Forelimb muscle (tissue), 1 donor: ENCODE measurements at places on chromosomes 16 and 17. TPM values are rescaled to one million over a fixed set of nuclear protein-coding genes. Genes with fewer than 3 reads are reported as not detected.

The RUNDC3A gene
- 2.0 TPM for polyA plus RNA-seq

The EFNB3 gene
- 4.4 TPM for polyA plus RNA-seq

The ETV4 gene
- polyA plus RNA-seq: 5.4 TPM

The AIPL1 gene
- not detected for polyA plus RNA-seq

The NEUROD2 gene
- 0.05 TPM for polyA plus RNA-seq

The SLC12A3 gene
- polyA plus RNA-seq: 0.11 TPM

The GPR142 gene
- 0.20 TPM for polyA plus RNA-seq

The IRF8 gene
- polyA plus RNA-seq: 5.4 TPM

The GJC1 gene
- polyA plus RNA-seq: 19.8 TPM

- no peak for DNase-seq
These were observed 48.8 kb downstream of the HSD17B2 start for GRCh38 chr16:82083710-82084353.

- DNase-seq: no peak
These were observed 2.6 kb upstream of the CCL22 start for GRCh38 chr16:57355898-57356414.

- no peak for DNase-seq
These were observed 933 bp downstream of the CCR7 start for GRCh38 chr17:40564195-40564882.

DNA sequence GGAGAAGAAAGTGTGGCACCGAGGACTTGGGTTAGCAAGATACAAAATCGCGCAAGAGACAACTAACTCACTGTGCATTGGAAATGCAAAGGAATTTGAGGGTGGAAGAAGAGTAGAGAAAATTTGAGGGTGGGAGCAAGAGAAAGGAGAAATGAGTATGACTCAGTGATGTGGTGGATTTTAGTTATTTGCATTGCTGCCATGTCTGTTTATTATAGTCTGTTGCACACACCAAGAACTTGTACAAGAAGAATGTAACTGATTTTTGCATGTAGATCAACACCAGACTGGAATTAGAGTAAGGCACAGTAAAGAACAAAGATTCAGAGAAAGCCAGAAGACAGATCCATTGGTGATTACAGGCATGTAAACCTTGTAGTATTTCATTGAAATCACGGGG lies 71.6 kb upstream of the SMIM36 start:
- DNase-seq: no peak

GRCh38 chr16:84699147-84699711 lies 571 bp upstream of the USP10 start:
- no peak for DNase-seq

GRCh38 chr16:74679983-74680382 lies 13.3 kb upstream of the RFWD3 start:
- DNase-seq: no peak

- DNase-seq: no peak
These were observed 28.6 kb downstream of the DCAKD start for GRCh38 chr17:45022655-45023339.

DNA sequence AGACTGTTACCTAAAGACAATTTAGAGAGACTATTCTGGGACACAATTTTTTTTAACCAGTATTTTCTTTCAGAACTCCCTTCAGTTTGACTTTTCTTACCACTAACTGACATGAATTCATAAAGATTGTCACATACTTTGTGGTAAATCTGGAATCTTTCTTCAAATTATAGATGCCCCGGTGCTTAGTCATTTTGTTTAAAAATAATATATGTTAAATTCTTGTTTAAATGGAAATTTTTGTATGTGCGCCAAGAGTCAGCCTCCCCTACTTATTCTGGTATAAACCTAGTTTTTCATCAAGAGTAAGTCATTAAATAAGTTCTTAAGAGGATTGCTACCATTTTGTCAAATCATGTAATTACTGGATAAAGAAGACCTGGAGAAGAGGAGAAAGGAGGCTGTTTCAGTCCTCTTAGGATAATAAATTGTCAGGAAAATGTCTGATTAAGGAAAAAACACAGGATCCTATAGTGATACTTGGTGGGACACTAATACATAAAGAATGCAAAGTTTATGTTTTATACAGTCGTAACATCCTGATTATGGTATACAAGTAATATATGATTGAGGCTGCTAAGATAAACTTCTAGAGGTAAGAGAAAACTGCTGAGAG lies 424.4 kb downstream of the PMP22 start:
- no peak for DNase-seq

DNA sequence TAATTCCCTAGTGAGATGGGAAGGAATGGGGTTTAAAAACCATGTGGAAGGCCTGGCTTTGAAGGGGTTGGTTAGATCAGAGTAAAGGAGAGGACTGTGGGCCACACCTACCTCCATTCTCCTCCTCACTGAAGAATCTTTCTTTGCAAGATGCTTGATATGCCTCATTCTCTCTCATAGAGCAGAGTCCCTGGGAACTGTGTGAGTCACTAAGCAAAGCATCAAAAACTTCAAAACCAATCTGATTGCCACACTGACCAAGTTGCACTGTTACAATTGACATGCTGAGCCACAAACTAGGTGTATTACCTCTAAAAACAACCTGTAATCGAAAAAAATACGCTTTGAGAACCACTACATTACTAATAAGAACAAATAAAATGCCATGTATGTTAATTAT lies 2.0 kb downstream of the TUBD1 start:
- DNase-seq: no peak

DNA sequence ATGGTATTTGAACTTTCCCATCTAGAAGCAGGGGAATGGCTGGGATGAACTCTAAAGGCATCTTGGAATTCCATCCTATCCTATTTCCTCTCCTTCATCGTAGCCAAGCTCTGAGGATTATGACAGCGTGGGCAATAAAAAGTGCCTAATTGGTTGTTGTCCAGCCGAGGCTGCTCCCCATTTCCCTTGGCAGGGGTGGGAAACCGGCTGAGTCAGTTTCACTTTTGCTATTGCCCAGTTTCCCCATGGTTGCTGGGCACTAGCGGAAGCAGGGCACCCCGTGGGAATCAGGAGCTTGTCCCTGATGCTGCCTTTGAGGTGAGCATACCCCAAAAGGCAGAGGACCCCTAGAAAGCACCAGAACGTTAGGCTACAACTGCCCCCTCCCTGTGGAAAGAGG lies 13.8 kb upstream of the SP2 start:
- DNase-seq: no peak

GRCh38 chr16:81143921-81144471 lies 47.8 kb upstream of the GCSH start:
- no peak for DNase-seq

GRCh38 chr17:48052956-48053757 lies 5.0 kb downstream of the NFE2L1 start:
- no peak for DNase-seq

- DNase-seq: no peak
These were observed 68.8 kb upstream of the FBXO47 start for GRCh38 chr17:39036009-39036408.

DNA sequence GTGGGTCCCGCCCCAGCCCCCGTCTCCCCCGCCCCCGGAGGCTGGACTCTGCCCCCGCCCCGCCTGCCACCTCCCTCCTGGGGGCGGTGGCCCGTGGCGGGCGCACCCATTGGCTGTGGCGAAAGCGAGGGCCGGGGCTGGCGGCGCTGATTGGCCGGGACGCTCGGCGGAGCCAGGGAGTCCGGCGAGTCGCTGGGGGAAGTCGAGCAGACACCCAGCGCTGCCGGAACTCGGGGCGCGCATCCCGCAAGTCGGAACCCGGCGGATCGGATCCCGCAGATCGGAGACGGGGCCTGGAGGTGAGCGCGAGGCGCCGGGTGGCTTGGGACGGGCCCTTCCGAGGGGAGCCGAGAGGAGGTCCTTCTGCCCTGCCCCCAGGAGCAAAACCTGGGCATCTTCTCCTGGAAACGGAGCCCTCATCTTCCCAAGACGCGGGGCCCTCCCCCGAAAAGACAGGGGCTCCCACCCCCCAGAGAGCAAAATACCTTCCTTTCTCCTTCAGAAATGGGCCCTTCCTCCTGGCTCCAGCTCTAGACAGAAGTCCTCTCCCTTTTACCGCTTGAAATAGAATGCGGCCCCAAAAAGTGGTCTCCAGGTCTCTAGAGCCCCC lies at the start of gene ABAT:
Gene ABAT, plus strand, starts transcription at position 205 of the 610 bp plus-strand sequence. CDS start 61,123 bp downstream, outside the sequence.
- DNase-seq: peak; percentile 44

DNA sequence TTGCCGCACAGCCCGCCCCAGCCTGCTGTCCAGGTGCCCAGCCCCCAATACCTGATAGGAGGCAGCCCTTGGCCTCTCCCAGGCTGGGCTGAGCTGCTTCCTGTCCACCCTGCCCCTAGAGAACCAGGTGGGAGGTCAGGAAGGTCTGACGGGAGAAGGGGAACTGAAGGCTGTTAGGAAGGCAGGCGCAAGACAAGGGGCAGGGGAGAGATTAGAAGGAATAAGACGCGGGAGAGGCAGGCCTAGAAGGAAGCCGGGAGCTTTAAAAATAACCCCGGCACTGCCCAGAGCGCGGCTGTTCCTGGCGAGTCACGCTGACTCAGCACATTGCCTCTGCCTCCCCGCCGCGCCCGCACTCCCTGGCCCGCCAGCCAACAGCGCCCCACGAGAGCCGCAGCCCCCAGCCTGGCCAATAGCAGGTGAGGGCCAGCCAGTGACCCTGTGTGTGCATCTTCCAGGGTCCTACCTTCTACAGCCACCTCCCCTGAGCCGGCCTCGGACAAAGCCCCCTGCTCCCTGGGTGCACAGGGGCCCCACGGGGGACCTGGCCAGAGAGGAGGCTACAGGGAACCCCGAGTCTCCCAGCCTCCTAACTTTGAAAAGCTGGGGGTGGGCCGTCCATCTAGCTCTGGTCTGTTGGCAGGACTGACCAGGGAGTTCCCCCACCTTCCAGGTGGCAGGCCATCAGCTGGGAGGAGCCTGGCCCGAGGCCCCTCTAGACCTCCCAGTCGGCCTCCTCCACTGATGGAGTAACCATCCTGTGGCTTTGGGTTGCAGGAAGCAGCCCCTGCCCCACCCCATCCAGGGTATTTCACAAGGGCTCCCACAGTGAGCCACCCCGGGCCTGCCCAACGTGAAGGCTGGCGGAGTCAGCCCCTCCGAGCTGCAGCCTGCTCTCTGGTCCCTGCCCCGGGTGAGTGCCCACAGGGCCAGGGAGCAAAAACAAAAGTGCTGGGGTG lies 4.0 kb downstream of the MAFG start:
- DNase-seq: no peak

- no peak for DNase-seq
These were observed 224.9 kb downstream of the GSG1L start for GRCh38 chr16:27838536-27839175.

- no peak for DNase-seq
These were observed 191.0 kb downstream of the IRF8 start for GRCh38 chr16:86089991-86090390.

GRCh38 chr17:8149419-8150193 lies 2.6 kb downstream of the PER1 start:
- no peak for DNase-seq
